NCI-H2081 treated with DMSO at 0.1 percent for 48 hours (cell line): ENCODE measurements at places on chromosomes 5 and 9.

DNA sequence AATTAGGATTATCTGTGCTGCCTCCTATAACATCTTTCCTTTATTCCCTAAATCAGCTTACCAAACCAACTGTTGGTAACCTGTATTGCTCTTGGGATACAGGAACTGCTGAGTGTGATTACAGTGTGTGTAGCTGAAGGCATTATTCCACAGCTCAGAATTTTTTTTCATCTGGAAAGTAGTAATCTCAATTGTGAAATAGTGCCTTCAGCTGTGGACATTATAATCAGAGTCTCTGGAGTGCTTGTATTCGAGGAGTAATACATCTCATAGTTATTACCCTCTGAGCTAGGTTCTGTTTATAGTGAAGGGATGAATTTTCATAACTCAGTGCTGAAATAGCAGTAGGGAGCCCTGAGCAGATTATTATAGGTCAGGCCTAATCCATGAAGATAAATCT lies 199.5 kb downstream of the MAST4 start:
- peak; percentile 29 for DNase-seq

GRCh38 chr9:82148901-82149461 lies 160.4 kb downstream of the SPATA31D1 start:
- no peak for DNase-seq

- no peak for DNase-seq
Measured at GRCh38 chr5:43191740-43192557, at the start of gene NIM1K. NIM1K (plus strand) TSS chr5:43192225; CDS start chr5:43245776, 53,551 bp downstream.

DNA sequence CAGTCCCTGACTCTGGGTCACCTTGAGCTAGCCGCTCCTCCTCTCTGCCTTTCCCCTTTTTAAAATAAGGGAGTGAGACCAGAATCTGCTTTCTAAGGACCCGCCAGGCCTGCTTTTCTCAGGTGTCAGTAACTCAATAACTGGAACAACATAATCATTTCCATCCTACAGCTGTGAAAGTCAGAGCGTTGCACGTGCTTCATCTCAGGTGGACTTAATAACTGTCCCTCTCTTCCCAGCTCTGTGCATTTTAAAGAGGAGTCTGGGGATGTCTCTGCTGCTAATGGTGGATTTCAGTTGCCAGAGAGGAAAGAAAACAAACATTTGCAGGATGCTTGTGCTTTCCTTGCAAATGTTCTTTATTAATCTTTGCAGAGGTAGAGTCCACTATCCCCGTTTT lies 93.7 kb downstream of the PCDH1 start:
- no peak for DNase-seq

DNA sequence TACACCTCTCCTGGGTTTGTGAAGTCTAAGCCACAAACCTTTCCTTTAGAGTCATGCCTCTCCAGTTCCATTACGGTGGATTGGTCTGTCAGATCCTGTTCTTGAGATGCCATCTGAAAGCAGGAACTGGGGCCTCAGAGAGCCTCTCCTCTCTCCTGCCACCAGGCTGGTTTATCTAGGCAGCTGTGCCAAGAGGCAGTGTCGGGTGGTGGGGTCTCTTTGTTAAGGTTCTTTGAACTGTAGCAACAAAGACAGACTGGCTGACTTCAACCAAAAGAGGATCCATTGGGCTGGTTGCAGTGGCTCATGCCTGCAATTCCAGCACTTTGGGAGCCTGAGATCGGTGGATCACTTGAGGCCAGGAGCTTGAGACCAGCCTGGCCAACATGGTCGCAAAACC lies 66.0 kb upstream of the ANGPTL2 start:
- no peak for DNase-seq

GRCh38 chr9:130616451-130616850 lies 37.1 kb downstream of the FUBP3 start:
- DNase-seq, result no peak

- DNase-seq, result no peak
Measured at GRCh38 chr5:9919306-9920030, 289.3 kb upstream of the TAS2R1 start.

DNA sequence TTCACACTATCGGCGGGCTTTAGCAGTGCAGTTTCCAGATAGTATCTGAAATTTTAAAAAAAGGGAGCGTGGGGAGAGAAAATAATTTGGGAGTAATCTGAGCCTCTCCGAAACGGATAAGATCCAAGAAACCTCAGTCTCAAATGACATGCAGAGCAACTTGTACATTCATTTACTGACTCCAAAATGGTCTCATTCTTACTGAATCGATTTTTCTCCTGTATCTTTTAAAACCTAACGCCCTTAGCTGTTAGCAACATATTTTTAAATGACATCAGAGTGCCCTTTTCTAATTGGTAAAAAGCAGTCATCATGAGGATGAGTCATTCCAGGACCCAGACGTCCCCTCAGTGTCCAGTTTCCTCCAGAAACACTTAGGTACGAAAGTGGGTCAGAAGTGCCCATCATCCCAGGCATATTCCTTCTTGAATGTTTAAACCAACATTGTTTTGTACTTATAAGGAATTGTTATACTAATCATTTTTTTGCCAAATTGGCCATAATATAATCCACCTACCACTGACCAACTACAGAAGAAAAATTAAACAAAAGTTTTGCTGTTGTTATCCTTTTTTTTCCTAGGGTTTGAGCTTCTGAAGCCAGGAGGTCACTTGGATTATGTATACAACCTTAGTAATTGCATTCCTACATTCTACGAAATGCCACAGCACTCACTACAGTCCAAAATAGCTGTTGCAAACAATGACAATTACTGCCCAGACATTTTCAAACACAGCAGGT lies 354.4 kb downstream of the ADAMTS6 start:
- no peak for DNase-seq

DNA sequence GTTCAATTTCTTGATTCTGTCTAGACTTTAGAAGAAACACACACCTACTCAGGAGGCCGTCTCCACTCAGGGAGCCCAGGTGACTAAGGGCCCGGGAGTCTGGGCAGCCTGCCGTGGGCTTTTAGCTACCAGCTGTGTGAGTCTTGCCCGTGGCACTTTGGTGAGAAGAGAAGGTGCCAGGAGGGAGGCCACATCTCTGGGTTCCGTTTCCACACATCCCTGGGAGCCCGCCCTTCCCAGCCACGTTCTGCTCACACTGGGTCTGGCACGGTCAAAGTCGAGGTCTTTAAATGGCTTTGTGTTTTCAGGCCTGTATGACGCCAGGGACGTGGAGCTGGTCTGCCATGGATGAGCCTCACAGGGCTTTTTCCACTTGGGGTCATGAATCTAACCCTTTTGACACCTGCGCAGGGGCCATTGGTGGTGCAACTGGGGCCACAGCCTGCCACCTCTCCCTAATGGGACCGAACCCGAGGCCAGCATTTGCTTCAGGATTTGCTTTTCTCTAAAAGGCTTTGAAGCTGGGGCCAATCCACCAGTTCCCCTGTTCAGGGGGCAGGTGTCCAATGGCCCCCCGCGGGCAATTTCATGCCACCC lies 17.2 kb upstream of the FCN2 start:
- no peak for DNase-seq

DNA sequence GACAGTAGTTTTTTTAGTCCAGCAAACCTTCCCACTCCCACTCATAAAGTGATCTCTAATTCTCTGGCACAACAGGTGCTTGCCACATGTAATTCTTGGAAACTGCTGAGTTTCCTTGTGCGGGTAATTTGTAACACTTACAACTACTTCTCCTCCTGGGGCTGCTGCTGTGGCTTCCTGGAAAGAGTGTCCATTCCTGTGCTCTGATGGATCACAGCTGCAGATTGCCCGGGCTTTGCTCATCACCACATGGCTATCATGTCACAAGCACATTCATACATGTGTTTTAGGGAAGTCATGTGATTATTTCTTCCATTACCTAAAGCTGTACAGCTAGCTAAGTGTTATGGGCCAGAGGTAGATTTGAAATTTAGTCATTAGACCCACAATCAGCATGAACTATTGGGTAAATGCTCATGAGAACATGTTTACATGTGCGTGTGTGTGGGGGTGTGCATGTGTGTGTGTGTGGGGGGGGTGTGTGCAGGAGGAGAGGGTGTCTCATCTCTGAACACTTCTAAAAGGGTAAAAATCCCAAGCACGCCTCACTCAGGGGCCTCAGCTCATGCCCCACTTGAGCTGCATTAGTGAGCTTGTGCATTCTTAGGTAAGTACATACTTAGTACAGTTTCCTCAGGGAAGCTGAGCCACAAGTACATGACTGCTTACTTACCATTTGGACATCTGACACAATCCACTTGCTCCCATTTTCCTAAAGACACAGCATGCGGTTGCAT lies 118.1 kb upstream of the CCDC112 start:
- DNase-seq, result no peak

DNA sequence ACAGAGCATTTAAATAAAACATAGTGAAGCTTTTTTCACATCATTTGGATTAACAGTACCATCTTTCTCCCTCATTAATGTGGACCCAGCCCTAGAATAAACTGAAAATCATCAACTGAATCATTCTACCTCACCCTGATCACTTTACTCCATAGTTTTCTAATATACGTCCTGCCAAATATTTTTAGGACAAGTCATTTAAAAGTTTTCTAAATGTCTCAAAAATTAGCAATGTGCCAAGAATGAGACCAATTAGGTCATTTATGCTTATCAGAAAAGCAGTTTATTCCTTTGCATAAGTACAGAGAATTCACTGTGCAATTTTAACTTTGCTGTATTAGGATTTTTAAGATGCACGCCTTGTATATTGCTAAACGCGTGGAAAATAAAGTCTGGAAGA lies 284.4 kb downstream of the PIK3R1 start:
- DNase-seq, result no peak

DNA sequence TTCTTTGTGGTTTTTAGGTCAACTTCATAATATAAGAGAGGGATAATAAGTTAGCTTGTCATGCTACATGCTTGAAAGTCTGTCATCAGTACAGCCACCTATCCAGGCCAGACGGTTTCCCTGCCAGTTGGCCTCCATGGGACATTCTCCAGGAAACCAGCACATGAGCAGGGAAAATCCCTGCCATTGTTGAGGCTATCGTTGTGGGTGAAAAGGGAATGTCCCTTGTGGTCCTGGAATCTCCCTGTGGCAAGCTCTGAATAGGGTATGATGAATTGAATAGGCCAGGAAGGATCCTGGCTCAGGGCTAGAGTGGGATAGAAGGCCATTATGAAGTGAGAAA lies 12.3 kb downstream of the F2RL1 start:
- DNase-seq, result no peak

DNA sequence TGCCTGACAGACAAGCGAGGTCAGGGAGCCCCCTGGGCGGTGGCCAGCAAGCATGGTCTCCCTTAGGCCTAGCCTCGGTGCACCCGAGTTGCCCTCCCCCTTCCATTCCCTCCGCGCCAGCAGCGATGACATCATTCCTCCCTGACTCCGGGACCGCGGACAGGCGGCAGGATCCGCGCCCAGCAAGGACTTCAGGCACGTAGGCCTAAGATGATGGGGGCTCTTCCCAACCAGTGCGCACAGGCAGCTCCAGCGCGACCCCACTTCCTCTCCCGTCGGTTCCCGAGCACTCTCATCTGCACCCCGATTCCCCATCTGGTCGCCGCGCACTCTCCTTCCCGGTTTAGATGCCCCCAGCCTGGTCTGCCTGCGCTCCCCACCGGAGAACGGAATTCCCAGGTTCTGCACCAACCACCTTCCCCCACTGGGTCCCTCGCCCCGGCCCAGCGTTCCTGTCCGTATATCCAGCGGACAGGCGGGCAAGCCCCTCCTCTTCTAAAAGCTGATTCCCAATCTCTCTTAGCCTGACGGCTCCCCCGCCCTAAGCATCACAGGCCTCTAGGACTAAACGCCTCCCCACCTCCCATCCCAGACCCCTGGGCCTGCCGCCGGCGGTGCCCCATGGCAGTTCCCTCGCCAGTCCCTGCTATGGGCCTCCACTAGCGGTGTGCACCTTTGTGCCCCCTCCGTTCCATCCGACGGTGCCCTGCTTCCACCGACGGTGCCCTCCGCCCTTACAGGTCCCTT lies 931 bp downstream of the FAM219A start:
- DNase-seq, result peak; percentile 7
